ENCODE measurements at places on chromosomes 1 and 21.

DNA sequence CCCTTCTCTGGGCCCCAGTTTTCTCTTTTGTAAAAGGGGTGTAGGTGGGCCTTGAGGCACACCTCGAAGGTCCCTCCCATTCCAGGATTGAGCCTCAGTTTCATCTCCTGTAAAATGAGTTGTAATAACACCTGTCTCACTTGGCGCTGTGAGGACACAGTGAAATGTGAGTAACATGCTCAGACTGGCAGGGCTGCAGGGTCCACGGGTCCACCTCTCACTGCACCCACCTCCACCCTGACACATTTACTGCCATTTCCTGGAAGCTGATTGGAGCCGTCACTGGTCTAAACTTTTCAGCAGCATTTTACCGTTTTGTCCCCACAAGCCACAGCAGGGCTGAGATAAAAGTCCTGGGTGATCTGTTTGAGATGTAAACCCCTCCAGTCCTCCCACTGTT, 398.0 kb downstream of the PTPRU start:
- no peak for DNase-seq

DNA sequence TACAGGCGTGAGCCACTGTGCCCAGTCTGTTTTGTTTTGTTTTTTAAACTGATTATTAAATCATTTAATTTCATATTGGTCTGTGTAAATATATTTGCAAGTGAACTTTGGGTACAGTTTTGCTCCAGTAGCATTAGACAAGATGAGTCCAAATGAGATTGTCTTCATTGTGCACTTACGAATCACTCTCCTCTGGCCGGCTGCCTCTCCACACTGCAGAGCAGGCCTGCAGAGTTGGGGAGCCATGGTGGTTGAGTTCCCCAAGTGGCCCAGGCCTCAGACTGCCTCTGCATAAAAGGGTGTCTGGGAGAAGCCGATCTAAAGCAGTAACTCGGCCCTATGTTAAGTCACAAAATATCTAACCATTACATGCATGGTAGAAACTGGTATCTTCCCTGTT, 74.8 kb downstream of the ATP5PO start:
- no peak for DNase-seq

GRCh38 chr1:145997718-145998023, 1.3 kb upstream of the TXNIP start:
- DNase-seq, result no peak

GRCh38 chr1:182602935-182603645, 1.1 kb downstream of the RGS16 start:
- no peak for DNase-seq

- no peak for DNase-seq
Measured at GRCh38 chr1:31487143-31487542, 74.1 kb downstream of the SERINC2 start.

DNA sequence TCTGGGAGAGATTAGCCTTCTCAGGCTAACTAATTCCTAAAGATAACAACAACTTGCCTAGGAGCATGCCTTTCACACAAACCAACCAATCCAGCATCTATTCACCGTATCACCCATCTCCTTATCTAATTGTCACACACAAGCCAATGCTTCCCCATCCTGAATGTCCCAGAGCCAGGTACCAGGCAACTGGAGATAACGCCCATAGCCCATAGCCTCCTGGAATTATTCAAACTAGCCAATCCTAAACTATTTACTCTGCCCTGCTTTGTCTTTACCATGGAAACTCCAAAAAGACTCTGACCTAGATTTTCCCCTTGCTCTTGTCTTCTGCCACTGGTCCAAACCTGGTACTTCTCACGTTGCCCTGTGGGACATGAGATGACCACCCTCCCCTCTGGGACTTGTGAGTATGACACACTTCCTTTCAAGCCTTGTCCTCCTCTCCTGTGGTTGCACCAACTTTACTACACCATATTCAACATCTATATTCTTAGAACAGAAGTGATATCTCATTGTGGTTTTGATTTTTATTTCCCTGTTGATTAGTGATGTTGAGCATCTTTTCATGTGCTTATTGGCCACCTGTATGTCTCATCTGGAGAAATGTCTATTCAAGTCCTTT, 8.8 kb upstream of the ATG4C start:
- DNase-seq, result no peak

GRCh38 chr1:48236716-48237470, 14.4 kb downstream of the SLC5A9 start:
- DNase-seq, result no peak

- no peak for DNase-seq
Measured at GRCh38 chr1:70671006-70671405, 259.9 kb downstream of the CTH start.

DNA sequence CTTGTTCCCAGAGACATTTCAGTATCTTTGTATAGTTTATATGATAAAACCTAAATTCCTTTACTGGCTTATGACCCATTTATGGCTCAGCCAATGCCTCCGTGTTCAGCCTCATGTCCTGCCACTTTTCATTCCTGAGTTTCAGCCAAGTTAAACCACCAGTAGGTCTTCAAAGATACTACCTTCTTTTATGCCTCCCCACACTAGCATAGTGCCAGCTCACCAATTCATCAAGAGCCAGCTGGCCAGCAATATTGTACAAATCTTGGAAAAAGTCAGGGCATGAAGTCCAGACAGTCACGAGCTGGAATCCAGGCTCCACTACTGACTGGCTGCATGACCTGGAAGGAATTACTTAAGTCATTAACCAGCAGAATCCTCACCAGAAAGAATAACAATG, 446.0 kb downstream of the GPATCH2 start:
- DNase-seq, result no peak

GRCh38 chr1:180912801-180913565, at the start of gene KIAA1614:
KIAA1614 (plus strand) TSS chr1:180912897; CDS start chr1:180913244, 347 bp downstream.
- no peak for DNase-seq

- no peak for DNase-seq
Measured at GRCh38 chr1:11158291-11158690, 30.9 kb upstream of the ANGPTL7 start.

GRCh38 chr1:103171041-103171590, 62.8 kb upstream of the COL11A1 start:
- no peak for DNase-seq

DNA sequence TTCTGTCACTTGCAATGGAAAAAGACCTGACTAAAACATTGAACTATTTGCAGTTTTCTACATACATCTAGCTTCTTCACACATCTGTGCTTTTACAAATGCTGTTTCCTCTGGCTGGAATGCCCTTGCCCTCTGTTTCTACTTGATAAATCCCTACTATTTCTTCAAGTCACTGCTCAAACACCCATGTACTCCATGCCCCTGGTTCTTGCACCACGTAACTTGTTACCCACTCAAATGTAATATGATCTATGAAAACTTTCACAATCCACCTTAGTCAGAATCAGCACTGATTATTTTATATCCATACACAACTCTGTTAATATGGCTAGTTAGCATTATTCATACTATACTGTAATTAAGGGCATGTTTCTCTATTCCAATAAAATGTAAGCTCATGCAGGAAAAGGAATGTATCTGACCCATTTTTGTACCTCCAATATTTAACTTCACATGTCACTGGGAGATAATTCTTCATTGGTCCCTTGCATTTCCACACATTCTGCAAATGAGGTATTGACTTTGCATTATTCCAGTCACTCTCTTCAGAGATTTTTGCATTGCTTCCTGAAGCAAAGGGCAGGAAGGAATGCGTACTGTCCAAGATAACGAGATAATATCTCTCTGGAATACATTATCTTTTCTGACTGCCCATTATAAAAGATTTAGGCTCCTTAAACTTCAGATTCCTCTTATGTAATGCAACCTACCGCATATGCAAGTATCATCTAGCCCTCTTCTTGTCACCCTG, 158.3 kb downstream of the COL24A1 start:
- DNase-seq, result no peak

DNA sequence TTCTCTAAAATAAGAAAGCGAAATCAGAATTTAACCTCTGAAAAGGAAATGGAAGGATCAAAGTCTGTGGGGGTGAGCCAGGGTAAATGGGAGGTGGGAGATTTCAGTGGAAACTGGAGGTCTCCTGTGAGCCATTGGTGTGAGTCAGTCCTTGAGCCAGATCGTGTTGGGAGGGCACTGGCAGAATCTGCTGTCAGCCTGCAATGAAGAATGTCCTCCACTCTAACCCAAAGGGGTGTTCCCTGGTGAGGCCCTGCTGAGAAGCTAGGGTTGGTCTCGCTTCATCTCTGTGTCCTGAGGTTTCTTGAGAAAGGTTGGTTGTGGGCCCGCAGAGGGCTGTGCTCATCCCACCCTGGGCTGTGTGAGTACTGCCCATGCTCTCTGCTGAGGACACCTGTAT, 2.4 kb downstream of the QSOX1 start:
- no peak for DNase-seq

GRCh38 chr1:53736290-53736689, 2.7 kb downstream of the GLIS1 start:
- no peak for DNase-seq

GRCh38 chr1:57727121-57727520, 303.3 kb upstream of the DAB1 start:
- DNase-seq, result no peak

- DNase-seq, result no peak
Measured at GRCh38 chr1:231163830-231164427, 2.1 kb downstream of the TRIM67 start.

DNA sequence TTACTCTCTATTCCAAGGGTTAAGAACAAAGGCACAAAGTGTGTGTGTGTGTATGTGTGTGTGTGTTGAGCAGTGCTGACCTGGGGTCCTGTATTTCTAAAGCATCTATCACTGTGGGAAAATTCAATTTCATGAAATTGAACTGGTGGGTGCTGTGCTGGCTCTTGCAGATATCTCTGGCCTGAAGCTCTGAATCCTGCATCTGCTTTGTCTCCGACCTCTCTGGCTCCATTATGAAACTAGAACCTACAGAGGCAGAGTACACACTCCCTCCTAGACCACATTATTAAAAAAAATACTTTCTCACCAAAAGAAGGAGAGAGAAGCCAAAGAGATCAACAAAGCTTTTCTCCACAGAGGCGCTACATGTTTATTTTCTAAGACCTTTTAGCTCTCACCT, 88.4 kb upstream of the PDE4B start:
- DNase-seq, result no peak

DNA sequence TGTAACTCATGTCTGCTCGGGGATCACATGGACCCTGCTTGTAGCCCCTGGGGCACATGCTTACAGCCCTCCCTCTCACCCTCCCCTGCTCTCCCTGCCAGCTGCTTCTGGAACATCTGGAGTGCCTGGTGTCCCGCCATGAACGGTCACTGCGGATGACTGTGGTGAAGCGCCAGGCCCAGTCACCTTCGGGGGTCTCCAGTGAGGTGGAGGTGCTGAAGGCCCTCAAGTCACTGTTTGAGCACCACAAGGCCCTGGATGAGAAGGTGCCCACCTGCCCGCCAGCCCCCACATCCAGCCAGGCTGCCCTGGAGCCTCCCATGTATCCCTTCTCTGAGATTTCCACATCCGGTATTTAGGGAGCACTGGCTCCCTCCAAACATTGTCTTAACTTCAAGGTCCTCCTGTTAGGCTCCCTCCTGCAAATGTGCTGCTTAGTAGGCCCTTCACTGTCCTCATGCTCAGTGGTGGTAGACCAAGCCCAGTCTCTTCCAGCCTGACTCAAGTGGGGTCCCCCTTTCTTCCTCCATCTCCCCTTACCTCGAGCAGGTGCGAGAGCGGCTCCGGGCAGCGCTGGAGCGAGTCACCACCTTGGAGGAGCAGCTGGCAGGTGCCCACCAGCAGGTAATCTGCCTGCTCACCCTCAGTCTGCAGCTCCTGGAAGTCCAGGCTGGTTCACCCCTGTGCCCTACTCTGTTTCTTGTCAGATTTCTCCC, 17.7 kb downstream of the PPFIA4 start:
- DNase-seq, result no peak

DNA sequence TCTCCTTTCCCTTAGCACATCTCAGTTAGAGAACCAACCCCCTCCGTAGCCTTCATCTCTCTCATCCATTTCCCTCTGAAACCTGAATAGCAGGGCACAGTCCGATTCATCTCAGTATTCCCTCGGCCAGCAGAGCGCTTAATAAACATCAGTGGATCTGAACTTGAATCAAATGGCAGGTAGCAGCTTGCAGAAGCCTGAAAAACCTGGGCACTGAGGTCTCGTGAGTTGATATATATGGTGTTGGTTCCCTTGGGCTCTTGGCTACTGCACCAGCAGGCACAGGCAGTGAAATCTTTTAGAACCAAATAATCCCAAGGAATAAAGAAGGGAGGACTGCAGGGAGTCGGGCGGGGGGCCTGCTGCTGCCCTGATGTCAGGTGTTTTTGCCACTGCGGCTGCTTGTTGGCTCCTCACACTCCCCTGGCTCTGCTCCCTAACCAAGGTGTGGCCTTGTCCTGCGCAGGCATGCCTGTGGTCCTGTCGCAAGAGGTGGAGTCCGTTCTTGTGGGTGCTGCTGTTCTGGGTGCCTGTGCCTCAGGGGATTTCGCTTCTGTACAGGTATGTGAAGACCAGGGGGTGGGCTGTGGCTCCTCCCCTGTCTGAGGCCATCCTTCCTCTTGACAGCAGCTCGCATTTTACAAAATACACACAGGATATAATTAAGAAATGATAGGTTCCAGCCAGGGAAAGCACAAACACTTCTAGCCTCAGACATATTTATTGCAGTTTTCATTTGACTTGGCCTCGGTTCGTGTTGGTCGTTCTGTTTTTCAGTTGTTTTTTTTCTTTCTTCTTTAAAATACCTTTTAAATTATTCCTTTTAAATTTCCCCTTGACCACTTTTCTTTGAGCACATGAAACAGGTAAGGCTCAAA, 140.9 kb upstream of the HOOK1 start:
- DNase-seq, result no peak

- DNase-seq, result no peak
Measured at GRCh38 chr1:216390956-216391355, 32.3 kb downstream of the USH2A start.

DNA sequence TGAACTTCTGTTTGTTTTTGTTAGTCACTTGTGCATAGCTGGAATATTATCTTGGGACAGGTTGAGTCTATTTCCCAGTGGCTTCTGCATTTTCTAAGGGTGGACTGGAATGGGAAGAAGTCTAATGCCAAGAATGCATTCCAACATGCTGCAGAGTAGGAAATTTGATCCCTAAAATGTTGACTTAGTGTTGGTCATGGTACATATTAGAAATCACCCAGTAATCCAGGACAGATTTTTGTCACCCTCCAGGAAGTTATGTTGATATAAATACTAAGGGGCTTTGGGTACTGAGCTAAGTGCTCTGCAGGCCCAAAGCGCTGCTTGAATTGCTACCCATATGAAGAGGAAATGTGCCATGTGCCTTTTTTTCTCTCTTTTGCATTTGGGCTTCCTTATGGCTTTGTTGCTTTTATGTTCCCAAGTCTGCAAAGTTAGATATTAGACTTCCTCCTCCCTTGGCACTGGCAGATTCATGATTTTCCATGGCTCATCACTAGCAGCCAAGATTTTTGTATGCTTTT, 10.0 kb downstream of the ARID1A start:
- DNase-seq, result no peak

GRCh38 chr21:38847556-38847955, 41.8 kb downstream of the ETS2 start:
- no peak for DNase-seq

- DNase-seq, result no peak
Measured at GRCh38 chr21:25970254-25970930, 200.2 kb downstream of the APP start.

All from stimulated activated CD4-positive, alpha-beta T cell treated with anti-CD3 and anti-CD28 coated beads, Interleukin-1b, Interleukin-23, amount 100 ng/mL, for 24 hours (primary cell).